ENCODE measurements at places on chromosomes 13 and 19. TPM values are rescaled to one million over a fixed set of nuclear protein-coding genes. Genes with fewer than 3 reads are reported as not detected.

NDUFA3 gene
- 12.5 TPM for total RNA-seq

ZNF225 gene
- 3.3 TPM for total RNA-seq

IZUMO2 gene
- total RNA-seq: not detected

TMPRSS9 gene
- total RNA-seq: not detected

SULT2B1 gene
- total RNA-seq: not detected
